B cell (primary cell): ENCODE measurements at places on chromosomes 6 and 20. TPM values are rescaled to one million over a fixed set of nuclear protein-coding genes. Genes with fewer than 3 reads are reported as not detected.

DNA sequence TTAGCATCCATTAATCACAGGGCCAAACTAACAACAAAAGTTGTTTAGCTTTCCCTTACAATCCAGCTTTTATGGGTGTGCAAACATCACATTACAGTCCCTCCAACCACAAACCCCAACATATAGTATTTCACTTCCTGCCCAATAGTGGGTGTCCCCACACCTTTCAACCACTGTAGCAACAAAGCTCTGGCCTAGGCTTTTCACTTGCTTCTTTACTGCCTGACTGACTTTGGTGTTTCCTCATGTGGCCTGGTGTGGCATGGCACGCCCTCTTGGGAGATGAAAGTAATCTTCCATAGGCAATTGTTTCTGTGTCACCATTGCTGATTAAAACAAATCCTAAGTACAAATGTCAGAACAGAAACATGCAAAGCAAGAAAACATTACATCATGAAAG is 46.3 kb downstream of the MCM8 start:
- H3K36me3 ChIP-seq, result peaks cover 7% of the 10 kb centered on the region
- peaks cover 10% of the 10 kb centered on the region for H3K4me1 ChIP-seq
- H3K4me3 ChIP-seq, result no peak overlapping the region
- peak; percentile 52 for DNase-seq
- H3K27me3 ChIP-seq, result no peaks in the 10 kb centered on the region
- no peak overlapping the region for H3K27ac ChIP-seq

DNA sequence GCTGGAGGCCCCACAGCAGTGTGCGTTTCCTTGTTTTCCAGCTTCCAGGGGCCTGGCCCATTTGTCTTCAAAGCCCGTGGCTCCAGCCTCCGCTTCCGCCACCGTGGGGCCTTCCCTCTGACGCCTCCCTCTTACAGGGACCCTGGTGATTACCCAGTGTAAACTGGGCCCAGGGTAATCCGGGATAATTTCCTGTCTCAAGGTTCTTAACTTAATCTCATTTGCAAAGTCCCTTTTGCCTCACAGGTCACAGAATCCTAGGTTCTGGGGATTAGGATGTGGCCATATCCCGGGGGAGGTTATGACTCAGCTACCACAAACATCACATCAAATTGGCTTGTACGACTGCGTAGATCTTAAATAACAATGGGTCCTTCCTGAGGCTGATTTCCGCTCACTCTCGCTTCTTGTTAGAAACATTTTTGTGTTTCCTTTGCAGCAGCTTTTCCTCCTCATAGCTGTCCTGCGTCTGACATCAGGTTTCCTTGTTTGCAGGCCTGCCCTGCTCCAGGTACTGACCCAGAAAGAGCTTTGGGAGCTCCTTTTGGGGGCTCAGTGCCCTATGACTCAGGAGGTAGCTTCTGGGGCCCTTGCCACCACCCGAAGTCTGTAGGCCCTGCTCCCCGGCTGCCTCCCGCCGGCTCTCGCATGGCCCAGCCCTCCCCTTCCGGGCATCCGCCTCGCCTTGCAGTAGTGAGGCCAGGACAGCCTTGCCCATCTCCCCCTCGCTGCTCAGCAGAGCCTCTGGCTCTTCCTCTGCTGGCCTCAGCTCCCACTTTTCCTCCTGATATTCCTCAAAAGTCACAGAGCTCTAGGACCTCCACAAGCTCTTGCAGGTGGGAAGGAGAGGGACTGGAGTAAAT is 100.5 kb downstream of the ERMARD start:
- no peak for DNase-seq
- no peaks in the 10 kb centered on the region for H3K4me1 ChIP-seq
- no peaks in the 10 kb centered on the region for H3K27me3 ChIP-seq
- H3K4me3 ChIP-seq, result no peak overlapping the region
- H3K27ac ChIP-seq, result no peak overlapping the region

- H3K4me3 ChIP-seq, result no peak overlapping the region
- no peaks in the 10 kb centered on the region for H3K36me3 ChIP-seq
- H3K4me1 ChIP-seq, result peaks cover 22% of the 10 kb centered on the region
- H3K27ac ChIP-seq, result no peak overlapping the region
- DNase-seq, result no peak
Observed at GRCh38 chr20:1819311-1820137, 75.7 kb upstream of the SIRPA start.

GRCh38 chr6:14724549-14724948 is 521.3 kb upstream of the JARID2 start:
- peaks cover 71% of the 10 kb centered on the region for H3K4me1 ChIP-seq
- no peak for DNase-seq
- H3K27ac ChIP-seq, result no peak overlapping the region
- no peak overlapping the region for H3K4me3 ChIP-seq
- H3K27me3 ChIP-seq, result no peaks in the 10 kb centered on the region

GRCh38 chr6:87671555-87672029 is 30.4 kb downstream of the AKIRIN2 start:
- H3K4me1 ChIP-seq, result peaks cover 6% of the 10 kb centered on the region
- H3K27ac ChIP-seq, result no peak overlapping the region
- H3K4me3 ChIP-seq, result no peak overlapping the region

GRCh38 chr6:153231048-153231646 is 100.1 kb upstream of the RGS17 start:
- no peaks in the 10 kb centered on the region for H3K36me3 ChIP-seq
- no peak overlapping the region for H3K4me3 ChIP-seq
- H3K27me3 ChIP-seq, result no peaks in the 10 kb centered on the region

KCNQ2 gene
- 0.12 and 0.49 TPM in 2 replicates for total RNA-seq

RAET1L gene
- not detected in 2 replicates for total RNA-seq
